Right ventricle myocardium superior (tissue), 1 donor: ENCODE measurements at places on chromosomes 5 and 9. TPM values are rescaled to one million over a fixed set of nuclear protein-coding genes. Genes with fewer than 3 reads are reported as not detected.

GRCh38 chr5:150645070-150645700 is 4.7 kb downstream of the SYNPO start:
- peak; percentile 87 for DNase-seq

GRCh38 chr5:7808998-7809397 is 41.9 kb downstream of the CFAP90 start:
- DNase-seq: no peak

- DNase-seq: no peak
These were observed 19.6 kb downstream of the FAT2 start for GRCh38 chr5:151571270-151572173.

- DNase-seq: no peak
These were observed 147.5 kb upstream of the ALDH1B1 start for GRCh38 chr9:38244971-38245370.

- peak; percentile 85 for DNase-seq
These were observed 915 bp downstream of the ZFAND5 start for GRCh38 chr9:72363908-72364678.

GRCh38 chr5:128905568-128906110 is 59.6 kb upstream of the SLC27A6 start:
- DNase-seq: no peak

- DNase-seq: no peak
These were observed 223.7 kb upstream of the GRAMD2B start for GRCh38 chr5:126199467-126199866.

- no peak for DNase-seq
These were observed 1.3 kb upstream of the PDLIM4 start for GRCh38 chr5:132256086-132256782.

DNA sequence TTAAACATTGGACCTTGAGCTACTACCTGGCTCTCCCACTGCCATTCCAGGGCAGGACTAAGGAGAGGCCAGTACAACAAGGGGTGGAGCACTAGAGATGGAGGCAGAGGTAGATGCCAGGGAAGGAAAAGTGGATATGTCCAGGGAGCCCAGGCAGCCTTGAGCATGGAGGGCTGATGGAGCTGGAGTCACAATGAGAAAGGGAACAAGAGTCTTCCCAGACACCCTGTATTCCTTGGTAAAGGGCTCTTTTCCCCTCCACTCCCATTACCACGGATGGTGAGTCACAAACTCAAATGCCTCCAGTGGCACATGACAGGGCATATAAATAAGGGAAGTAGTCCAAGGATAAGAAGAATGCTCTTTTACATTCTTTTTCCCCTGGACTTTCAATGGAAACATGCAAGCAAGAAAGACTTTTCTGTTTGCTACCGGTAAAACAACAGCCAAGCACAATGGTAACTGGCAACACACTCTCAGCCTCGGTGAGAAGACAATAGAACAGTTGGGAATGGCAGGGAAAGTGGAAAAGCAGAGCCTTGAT is 16.7 kb downstream of the ERAP1 start:
- DNase-seq: no peak

- DNase-seq: no peak
These were observed 104.8 kb upstream of the SMARCA2 start for GRCh38 chr9:1910269-1910811.

- no peak for DNase-seq
These were observed 270.7 kb upstream of the MSX2 start for GRCh38 chr5:174453690-174454089.

The ZNF367 gene
- 4.3 TPM for total RNA-seq

The FBP1 gene
- total RNA-seq: 1.1 TPM

The IL5 gene
- not detected for total RNA-seq

The PCDHA12 gene
- total RNA-seq: not detected

The ABLIM3 gene
- total RNA-seq: 131 TPM
